ENCODE measurements at places on chromosomes 1 and 21. TPM values are rescaled to one million over a fixed set of nuclear protein-coding genes. Genes with fewer than 3 reads are reported as not detected.

DNA sequence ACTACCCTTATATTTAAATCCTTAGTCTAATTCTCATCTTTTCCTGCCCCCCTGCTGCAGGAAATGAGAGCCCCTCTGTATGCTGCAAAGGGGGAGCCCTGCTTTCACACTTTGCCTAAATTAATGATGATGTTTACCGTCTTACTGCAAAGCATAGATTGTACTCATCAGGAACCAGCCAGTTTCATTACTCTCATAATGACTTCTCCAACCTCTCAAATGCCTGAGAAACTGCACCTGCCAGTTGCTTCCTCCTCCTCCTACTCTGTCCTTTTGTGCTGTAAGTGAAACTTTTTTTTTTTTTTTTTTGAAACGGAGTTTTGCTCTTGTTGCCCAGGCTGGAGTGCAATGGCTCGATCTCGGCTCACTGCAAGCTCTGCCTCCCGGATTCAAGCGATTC lies 101.7 kb downstream of the ADSS2 start:
- no peak for DNase-seq

- peak; percentile 11 for DNase-seq
Measured at GRCh38 chr1:181482521-181483284, 614 bp upstream of the CACNA1E start.

DNA sequence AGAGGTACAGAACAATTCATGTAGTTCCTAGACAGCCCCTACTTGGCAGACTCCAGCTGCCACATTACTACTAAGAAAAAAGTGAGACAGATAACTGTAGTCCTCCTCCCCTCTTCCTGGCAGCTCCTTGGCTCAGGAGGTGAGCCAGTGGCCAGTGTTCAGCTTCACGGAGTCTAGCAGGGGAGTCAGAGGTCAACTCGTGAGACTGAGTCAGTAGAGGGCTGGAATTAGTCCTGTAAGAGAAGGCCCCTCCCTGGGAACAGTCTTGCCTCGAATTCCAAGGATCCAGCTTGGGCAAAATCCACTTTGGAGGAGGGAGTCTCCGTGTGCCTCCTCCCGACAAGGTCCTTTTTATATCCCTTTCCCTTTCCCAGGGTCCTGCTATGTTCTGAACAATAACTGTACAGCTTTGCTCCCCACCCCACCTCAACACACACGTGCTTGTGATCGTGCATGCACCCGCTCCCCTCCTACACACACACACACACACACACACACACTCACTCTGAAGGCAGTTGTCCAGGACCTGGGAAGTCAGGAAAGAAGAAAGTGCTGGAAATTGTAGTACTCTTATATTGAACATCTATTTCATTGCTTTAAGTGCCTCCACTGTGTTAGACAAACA lies 22.5 kb upstream of the SLC27A3 start:
- DNase-seq = no peak

DNA sequence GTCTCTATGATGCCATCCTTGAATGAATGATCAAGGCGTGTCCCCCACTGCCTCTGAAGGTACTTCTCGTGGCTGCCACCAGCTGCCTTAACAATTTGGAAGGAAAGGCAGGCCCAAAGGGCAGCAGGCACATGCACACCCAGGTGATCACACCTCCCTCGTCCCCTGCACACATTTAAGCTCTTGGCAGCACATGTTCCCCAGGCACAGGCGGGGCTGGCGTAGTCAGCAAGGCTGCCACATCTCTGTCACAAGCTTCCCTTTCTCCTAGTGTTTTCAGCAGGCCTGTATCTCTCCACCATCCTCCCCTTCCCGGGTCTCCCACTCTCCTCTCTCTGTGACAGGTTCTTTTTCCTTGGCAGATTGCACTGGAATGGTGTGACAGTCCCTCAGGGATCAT lies 111.9 kb downstream of the CACNA1E start:
- DNase-seq = no peak

- DNase-seq = no peak
Measured at GRCh38 chr1:209506101-209506500, 77.4 kb upstream of the CAMK1G start.

DNA sequence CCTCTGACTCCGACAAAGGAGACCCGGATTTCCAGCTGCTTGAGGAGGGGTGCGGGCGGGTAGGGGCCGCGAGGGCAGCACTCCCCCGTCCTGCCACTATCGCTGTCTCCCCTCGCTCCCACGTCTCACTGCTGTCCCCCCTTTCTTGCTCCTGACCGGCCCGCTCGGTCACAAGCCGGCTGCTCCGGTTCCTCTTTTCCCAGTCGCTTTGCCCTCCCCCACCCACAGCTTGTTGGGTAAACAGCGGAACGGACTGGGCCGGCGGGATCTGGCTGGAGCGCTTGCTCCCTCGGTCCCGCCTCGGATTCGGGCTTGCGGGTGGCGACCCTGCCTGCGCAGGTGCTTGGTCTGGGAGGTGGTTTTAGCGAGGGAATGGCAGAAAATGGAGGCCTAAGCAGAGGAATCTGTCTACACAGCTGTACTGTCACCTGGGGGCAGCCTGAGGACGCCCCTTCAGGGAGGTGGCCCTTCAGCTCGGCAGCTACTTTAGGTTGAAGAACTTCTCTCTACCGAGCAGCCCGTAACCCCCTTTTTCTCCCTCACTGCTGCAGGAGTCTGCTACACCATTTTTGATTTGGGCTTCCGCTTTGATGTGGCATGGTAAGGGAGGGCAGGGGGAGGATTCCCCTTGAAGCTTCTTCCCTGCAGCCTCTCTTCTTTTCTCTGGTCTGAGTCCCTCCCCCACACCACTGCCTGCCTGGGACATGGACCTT lies 645 bp downstream of the ATP6V0B start:
- peak; percentile 73 for DNase-seq

DNA sequence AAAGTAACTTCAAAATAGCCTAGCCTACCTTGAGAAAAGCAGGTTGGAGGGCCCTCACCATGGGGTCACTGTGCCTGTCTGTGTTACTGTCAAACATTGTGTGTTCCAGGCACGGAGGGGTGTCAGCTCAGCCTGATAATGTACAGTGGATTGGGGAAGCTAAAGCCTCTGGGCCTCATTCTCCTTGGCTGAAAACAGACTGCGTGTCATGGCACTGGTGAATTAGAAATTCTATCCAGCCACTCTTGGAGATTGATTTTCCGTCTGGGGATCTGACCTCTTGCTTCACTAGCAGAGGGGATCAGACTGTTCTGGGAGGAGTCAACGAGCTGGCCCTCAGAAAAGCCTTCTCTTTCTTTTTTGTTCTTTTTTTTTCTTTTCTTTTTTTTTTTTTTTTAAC lies 123.5 kb upstream of the HOOK1 start:
- peak; percentile 11 for DNase-seq

DNA sequence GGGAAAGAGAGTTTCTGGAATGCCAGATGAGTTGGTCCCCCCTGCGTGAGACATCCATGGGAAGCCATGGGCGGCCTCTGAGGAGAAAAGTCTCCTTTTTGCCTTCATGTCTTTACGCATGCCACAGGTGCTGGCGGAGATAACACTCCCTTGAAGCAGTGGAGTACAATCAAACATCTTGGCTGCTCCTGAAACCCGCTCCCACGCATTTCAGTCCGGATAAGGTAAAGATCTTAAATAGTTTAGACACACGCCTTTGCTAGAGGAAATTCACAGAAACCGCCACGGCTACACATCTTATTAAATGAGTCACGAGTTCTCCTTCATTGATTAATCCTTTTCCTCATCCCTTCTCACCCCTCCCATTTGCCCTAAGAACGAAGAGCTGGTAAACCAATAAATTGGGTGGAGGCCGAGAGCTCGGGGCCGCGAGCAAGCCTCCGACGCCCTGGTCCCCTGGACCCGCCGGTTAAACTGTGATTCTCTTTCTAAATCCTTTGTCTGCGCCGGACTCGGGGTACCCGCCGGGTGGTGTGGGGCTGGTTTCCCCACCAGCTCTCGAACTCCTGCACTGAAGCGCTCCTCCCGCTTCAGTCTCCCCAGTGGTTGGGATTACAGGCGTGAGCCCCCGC lies 6.6 kb upstream of the ZNF669 start:
- no peak for DNase-seq

GRCh38 chr1:52751589-52752483 lies 25.6 kb downstream of the ZYG11B start:
- no peak for DNase-seq

GRCh38 chr21:41848958-41849580 lies 30.1 kb downstream of the PRDM15 start:
- DNase-seq = no peak

KRTAP11-1 gene
- total RNA-seq = not detected

DNA sequence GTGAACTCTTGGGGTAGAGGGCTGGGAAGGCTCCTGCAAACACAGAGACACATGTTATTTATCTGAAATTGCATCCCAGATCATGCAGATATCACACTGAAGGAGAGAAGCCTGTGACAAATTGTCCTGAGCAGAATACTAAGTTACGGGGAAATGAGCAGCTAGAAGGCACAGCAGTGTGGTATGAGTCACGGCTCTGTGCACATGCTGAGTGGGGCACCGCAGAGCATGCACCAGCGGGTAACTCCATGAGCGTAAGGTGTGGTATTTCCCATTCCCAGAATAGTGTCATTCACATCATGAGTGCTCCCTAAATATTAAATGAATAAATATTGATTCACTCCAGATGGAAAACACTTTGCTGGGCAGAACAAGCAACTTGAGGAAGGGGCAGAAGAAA lies 21.3 kb upstream of the FCRL2 start:
- DNase-seq = no peak

DNA sequence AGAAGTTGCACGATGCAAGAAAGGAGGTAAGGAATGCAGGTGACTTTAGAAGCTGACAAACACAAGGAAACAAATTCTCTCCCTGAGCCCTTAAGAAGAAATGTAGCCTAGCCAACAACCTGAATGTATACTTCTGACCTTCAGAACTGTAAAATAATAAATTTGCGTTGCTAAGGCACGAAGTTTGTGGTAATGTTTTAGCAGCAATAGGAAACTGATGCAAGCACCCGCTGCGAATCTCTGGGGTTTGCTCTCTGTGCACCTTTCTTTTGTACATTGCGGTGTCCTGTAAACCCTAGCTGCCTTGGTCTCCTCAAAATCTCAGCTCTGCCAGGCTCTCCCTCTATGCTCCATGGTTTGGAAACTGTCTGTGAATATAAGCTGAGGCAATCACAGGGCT lies 15.1 kb downstream of the CD53 start:
- no peak for DNase-seq

DNA sequence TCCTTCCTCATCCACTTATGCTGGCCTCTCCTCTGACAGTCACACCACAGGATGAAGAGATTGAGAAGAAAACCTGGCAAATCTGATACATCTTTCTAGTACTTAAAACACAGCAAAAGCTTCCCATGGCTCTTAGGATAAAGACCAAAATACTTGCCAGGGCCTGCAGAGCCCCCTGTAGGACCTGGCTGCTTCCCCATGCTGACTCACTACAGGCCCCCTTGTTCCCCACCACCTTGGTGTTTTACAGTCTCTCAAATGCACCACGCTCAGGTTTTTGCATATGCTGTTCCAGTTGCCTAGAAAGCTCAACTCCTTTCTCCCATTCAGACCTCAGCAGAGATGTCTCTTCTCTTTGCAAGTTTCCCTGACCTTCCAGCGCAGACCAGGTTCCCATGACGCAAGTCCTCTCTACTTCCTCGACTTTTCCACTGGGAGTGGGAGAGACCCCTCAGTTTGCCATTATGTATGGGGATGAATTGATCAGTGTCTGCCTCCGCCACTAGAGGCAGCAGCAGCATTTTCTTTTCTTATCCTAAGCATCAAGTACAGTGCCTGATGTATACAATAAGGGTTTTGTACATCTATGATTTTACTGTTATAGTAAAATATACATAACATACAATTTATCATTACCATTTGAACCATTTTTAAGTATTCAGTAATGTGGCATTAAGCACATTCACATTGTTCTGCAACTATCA lies 113.8 kb upstream of the C8B start:
- DNase-seq = no peak

DNA sequence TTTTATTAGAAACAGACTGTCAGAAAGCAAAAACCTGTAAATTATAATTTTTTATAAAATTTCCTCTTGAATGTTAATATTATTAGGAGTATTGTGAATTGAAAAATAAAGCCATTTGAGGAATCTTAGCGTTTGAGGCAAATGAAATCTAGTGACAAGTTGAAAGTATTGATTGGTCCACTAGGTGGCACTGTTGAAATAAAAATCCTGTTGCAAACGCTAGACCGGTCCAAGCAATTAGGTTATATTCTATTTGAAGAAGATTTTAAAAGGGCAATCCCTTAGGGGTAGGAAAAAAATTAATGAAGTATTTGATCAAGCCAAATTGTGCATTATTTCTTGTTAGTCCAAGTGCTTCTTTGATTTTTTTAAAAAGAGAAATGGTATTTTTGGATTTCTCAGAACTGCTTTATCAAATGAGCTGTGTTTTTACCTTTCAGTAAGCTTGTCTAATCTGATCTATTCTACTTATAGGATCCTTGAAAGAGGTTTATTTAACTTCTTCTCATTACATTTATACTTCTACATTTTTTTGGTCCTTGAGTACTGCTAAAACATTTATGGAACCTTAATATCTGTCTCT lies 57.7 kb downstream of the ATG4C start:
- DNase-seq = no peak

GRCh38 chr1:85454214-85454613 lies 10.7 kb downstream of the DDAH1 start:
- DNase-seq = no peak

IFI44L gene
- total RNA-seq = 3.3 TPM

TRIM46 gene
- not detected for total RNA-seq

- DNase-seq = no peak
Measured at GRCh38 chr1:3290915-3291314, 163.6 kb upstream of the ARHGEF16 start.

MX2 gene
- 16.9 TPM for total RNA-seq

MAB21L3 gene
- total RNA-seq = 2.2 TPM

- peak; percentile 49 for DNase-seq
Measured at GRCh38 chr1:28365864-28366263, 3.7 kb upstream of the PHACTR4 start.

DNA sequence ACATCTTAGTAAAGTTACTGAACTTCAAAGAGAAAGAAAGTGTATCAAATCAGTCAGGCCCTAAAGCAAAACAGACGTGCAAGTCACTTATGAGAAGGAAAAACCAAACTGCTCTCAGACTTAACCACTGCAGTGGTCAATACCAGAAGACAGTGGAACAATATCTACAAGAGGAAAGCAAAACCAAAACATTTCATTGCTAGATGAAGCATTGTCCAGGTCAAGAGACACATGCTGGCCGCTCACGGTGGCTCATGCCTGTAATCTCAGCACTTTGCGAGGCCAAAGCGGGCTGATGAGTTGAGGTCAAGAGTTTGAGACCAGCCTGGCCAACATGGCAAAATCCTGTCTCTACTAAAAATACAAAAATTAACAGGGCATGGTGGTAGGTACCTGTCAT lies 82.0 kb upstream of the MROH9 start:
- DNase-seq = no peak

LMOD1 gene
- total RNA-seq = 166 TPM

- DNase-seq = no peak
Measured at GRCh38 chr1:202683029-202683428, 27.2 kb downstream of the SYT2 start.

HCRTR1 gene
- not detected for total RNA-seq

GRCh38 chr1:109502364-109502851 lies 7.1 kb downstream of the AMIGO1 start:
- DNase-seq = no peak

GUCA2B gene
- total RNA-seq = 223 TPM

Measured in transverse colon (tissue), 4 donors.